ENCODE measurements at places on chromosomes 3 and 15. TPM values are rescaled to one million over a fixed set of nuclear protein-coding genes. Genes with fewer than 3 reads are reported as not detected.

DNA sequence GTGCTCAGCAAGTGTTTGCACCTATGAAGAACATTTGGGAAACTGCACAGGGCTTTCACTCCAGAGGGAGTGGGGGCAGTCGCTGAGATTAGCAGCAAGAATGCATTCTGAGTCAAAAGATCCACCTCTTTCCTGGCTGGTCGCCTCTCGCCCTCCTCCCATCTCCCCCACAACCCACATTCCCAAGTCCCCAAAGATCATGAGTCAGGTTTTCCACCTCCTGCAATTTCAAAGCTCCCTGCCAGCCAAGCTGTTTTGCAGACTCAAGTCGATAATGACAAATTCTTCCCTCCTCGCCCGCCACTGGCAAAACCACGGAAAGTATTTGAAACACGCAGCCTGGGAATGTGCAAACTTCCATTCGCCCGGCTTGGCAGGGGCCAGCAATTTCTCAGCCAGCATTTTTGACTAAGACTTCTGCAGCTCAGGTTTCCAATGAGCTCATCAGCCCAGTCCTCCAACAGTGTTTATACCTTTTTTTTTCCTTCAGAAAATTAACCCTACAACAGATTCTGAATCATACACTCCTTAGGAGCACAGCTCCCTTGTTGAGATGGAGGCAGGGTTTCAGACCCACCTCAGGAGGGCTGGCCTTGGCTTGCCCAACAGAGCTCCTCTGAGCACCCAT is 181.4 kb downstream of the SMAD6 start:
- DNase-seq, result peak; percentile 99

DNA sequence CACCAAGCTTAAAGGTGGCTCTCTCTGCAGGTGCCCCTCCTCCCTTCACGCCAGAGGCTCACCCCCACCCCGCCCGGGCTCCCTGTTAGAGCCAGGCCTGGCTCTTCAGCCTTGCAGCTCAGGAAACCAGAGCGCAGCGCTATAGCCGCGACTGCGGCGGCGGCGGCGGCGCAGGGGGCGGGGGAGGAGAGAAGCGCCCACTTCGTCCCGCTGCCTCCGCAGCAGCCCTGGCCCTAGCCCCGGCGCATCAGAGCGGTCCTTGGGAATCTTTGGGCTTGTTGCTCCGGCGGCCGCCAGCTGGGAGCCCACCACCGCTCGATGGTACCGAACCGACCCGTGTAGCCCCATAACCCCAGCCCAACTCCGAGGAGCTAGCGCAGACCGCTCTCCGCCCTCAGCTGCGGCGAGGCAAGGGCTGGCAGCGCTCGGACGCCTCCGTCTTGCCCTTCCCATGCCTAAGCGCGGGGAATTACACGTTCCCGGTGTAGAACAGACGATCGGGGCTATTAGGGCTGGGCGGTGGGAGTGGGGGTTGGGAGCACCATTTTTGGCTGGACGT is 1.2 kb downstream of the RASGRF1 start:
- DNase-seq, result no peak

- DNase-seq, result no peak
These were observed 358.3 kb downstream of the SHQ1 start for GRCh38 chr3:72489901-72490300.

GRCh38 chr3:90007778-90008499 is 900.5 kb downstream of the EPHA3 start:
- no peak for DNase-seq

PFN2 gene
- 124 TPM for total RNA-seq
